ENCODE measurements at places on chromosomes 12 and 14.
A peak's percentile ranks its signal among the peaks of the same experiment; 100 is the strongest.

- DNase-seq = no peak
Measured at GRCh38 chr14:24607081-24607480, 2.4 kb downstream of the GZMH start.

DNA sequence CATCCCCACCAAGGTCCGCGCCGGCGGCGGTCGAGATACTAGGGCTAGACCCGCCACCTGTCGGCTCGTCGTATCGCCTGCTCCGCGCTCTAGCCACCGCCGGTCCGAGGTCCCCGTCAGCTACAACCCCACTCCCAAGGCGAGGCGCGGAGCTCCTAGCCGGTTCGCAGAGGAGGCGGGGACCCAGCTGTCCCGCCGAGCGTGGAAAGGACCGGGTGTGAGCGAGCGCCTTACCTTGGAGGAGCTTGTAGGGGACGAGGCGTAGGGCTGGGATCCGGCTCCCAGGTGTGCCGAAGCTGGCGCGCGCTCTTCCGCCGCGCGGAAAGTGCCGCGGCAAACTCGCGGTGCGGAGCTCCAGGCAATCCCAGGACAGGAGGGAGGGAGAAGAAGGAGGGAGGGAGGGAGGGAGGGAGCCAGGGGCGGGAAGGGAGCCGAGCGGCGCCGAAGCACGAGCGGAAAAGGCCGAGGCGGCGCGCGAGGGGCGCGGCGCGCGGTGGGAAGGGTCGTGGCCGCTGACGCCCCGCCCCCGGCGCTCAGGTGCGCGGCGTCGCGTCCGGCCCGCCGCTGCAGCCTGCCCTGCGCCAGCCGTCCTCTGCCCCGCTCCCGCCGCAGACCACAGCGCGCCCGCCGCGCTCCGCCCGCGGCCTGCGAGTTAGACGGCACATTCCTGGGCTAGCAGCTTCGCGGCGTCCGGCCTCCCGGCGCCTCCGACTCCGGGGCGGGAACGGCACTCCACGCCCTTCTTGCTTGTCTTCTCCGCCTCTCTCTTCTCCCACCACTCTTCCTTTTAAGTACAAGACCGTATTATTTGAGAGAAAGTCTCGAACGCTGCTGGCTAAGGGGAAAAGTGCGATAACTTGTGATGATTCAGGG, at the start of gene PAWR:
PAWR (minus strand) TSS at position 327 of the 873 bp plus-strand sequence. CDS start 720 bp downstream, outside the sequence.
- peak; percentile 41 for DNase-seq

GRCh38 chr12:110694330-110694901, 5.5 kb upstream of the HVCN1 start:
- DNase-seq = no peak

DNA sequence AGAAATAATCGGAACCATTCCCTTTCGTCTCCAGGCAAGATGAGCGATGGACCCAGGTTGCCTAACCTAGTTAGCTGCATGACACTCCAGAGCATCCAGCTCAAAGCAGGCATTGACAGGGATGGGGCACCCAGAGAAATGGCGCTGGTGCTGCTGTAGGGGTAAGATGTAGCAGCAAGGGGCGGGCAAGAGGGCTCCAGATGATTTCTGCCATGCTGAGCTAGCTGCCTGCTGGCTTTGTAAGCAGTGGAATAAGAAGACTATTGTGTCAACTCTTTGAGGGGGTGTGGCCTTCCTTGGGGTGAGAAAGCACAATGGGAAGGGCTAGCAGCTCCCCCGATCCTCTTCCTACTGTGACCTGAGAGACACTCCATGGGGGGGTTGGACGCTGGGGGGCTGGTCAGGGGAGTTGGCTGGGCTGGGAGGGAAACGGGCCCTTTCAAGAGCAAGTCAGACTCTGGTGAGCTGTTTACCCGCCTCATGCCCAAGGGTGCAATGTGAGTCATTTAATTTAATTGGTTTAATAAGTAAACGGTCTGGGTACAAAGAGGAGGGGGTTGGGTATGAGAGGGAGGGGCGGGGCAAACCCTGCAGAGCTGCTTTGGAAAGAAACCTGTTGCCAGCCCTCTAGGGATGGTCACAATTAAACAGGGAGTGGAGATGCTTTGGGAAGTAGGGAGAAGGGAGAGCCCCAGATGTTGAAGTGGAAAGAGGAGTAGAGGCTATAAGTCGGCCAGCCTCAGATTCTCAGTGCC, 50.5 kb downstream of the B4GALNT3 start:
- DNase-seq = peak; percentile 77

DNA sequence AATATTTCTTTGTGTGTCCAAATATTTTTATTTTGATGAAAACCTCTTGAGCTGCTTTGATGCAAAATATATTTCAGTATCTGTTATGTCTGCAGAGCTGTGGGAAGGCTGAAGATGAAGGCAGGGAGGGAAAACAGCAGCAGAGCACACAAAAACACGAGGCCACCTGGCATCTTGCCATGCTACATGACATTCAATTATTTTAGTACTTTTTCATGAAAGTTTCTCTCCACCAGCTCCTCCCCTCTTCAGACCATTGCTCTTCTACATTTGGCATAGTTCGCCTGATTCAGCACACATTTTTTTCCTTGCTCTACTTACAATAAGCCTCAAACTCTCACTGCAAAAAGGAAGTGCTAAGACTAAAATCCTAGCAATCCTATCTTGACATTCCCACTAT, 4.6 kb upstream of the ALX1 start:
- DNase-seq = no peak

- no peak for DNase-seq
Measured at GRCh38 chr12:45338272-45338671, 122.4 kb downstream of the ANO6 start.

GRCh38 chr14:59751578-59751977, 119.0 kb downstream of the RTN1 start:
- DNase-seq = no peak

- DNase-seq = no peak
Measured at GRCh38 chr12:54393743-54394142, 9.2 kb upstream of the ZNF385A start.

- no peak for DNase-seq
Measured at GRCh38 chr14:65335411-65335947, 77.1 kb upstream of the FUT8 start.

DNA sequence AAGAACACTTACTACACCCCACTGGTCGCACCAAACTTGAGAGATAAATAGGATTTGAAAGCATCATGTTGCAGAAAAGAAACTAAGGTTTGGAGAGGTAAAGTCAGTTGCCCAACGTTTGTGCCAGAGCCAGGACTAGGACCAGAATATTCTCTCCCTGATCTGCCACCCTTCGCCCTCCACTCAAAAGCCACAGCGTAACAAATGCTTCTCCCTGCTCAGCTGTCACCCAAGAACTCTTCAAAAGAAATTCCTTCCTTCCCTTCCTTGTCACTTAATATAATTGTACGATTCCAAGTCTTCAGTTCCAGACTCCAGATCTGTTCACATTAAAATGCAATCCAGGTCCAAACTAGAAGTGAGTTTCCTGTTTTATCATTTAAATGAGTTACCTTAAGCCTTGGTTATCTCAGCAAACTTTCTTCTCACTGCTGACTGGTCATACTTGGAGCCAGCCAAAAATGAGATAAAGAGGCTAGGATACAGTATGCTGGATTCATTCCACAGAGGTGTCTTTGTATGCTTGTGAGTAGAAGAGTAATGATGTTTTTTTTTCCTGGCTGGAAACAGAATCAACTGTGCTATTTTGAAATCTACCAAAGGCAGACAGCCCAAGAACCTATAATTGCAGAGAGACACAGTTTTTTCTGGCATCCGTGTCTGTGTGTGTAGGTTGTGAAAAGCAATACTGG, 12.8 kb upstream of the PPFIBP1 start:
- no peak for DNase-seq

- DNase-seq = no peak
Measured at GRCh38 chr12:53391724-53392123, 11.7 kb downstream of the SP1 start.

DNA sequence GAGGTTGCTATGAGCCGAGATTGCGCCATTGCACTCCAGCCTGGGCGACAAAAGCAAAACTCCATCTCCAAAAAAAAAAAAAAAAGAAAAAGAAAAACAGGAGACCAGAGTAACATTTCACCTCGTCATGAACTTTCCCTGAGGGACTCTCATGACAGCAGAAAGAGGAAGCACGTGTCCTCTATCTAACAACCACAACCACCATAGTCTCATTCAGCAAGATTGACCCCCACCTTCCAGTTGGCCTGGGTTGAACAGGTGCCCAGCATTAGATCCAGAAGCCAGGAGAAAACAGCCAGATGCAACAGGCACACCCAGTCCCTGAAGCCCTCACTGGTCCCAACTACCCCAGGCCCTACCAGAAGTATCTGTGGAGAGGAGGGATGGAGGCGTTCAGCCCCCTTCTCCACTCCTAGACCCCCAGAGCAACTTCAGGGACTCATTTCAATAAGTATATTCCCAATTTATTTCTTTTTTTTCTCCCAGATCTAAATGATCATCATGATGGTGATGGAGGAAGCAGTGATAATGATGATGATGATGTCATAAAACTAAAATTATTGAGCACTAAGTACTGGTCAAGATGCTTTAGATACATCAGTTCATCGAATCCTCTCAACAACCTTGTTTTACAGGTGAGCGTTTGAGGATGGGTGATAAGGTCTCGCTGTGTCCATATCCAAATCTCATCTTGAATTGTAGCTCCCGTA, 235.0 kb downstream of the EFCAB11 start:
- DNase-seq = no peak

DNA sequence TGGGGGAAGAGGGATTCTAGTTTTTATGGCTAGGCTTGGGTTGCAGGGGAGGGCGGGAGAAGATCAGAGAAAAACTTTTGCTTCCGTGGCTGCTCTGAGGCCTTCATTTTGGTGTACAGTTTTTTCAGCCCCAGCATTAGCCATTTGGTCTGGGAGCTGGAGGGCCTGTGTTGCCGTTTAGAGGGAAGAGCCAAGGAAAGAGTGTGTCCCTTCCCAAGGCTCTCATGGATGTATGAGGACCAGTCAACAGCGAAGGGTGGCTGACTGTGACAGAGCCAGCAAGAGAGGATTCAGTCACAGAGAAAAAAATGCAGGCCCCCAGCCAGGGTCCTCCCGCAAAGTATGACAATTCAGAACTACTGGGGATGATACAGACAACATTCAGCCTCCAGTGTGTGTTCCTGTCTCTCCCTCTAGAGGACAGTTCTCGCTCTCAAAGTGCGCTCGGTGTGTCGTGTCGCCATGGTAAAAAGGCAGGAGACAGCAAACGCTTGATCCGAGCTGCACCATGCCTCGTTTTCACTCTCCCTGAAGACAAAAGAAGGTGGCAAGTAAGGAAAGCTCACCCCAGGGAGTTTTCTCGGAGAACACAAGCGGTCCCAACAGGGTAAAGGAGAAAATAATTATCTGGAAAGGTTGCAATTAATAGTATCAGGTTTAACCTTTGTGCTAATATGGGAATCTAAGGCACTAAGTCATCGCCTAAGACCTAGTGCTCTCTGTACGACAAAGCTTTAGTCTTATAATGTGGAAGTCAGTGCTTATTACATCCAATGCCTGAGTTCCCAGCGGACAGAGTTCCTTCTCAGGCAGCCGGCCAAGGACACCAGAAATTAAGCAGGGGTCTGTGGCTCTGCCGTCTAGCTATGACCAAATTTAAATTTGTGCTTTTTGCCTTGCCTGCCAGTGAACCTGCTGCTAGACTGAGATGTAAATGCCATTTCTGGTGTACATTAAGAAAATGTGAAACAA, 157.3 kb upstream of the PLXNC1 start:
- DNase-seq = no peak

DNA sequence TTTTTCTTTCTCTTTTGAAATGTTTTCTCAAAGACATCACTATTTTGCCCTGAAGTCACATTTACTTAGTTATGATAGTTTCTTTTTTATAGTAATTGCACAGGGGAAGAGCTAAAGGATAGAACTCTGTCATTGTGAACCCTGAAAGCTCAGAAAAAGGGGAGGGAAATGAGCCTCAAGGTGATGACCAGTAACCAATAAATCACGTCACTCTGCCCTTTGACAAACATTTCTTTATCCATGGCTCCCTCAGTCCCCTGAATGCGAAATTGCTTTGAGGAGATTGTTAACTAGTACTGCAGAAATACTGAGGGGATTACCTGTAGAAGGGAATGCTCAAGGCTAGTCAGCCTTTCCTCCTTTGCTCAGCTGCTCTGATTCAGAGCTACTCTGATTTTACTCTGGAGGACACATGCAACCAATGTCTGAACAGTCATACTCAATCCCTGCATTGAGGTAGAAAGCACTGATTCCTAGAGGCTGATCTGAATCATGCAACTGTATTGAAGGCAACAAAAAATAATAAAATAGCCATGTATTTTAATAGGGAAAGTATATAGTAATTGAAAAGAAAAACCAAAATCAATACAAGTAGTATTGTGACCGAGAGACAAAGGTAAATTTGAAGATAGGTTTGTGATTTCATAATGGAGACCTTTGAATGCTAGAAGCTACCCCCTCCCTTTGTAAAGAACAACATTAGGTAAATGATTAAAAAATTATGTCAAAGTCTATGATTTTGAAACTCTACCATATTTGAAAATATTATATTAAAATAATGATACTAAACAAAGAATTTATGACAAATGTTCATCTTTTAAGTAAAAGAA, 24.7 kb downstream of the SLCO1B1 start:
- no peak for DNase-seq

GRCh38 chr14:97642631-97643030, 845.4 kb downstream of the VRK1 start:
- DNase-seq = no peak

DNA sequence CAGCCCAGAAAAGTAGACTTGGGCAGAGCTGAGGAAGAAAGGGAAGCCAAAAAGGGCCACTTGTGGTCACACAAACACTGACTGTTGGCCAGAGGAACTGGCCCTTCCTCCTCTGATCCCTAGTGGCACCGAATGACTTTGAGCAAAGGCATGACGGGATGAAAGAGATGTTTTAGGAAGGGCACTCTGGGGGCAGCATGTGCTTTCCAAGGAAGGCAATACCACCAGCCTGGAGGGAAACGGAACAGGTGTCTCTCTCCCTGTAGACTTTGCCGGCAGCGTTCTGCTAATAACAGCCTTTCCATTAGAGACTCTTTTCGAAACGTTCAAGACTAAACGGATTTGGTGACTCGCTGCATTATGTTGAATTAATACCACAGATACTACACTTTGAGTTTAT, 12.3 kb upstream of the FBXO21 start:
- DNase-seq = no peak

GRCh38 chr14:74792249-74793039, 29.3 kb downstream of the YLPM1 start:
- DNase-seq = no peak

GRCh38 chr14:67195279-67195678, 6.0 kb downstream of the GARIN2 start:
- no peak for DNase-seq
